C1 segment of cervical spinal cord (tissue), 14 donors: ENCODE measurements at places on chromosomes 6 and 20.

DNA sequence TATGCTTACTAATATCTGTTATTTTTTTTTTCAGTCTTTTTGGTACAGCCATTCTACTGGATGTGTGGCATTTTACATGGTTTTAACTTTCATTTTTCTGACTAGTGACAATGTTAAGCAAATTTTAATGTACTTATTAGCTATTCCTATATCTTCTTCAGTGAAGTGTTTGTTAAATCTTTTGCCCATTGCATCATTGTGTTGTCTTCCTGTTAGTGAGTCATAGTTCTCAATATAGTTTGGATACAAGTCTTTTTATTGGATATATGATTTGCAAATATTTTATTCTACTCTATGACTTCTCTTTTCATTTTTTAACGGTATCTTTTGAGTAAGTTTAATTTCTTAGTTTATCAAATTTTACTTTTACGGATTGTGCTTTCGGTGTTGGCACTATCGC lies 519.4 kb downstream of the CDKAL1 start:
- no peak for DNase-seq

GRCh38 chr6:31720196-31720770 lies 1.3 kb downstream of the LY6G6C start:
- DNase-seq: no peak

DNA sequence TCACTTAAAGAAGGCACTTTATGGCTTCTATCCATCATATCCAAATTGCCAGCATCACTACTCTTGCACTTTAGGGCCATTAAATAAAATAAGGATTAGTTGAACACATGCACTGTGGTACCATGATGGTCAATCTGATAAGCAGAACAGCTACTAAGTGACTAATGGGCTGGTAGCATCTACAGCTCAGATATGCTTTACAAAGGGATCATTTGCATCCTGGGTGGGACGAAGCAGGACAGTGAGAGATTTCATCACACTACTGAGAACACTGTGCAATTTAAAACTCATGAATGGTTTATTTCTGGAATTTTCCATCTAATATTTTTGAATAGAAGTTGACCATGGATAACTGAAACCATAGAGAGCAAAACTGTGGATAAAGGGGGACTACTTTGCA lies 25.1 kb upstream of the ZSCAN9 start:
- no peak for DNase-seq

GRCh38 chr6:39223061-39223460 lies 6.2 kb downstream of the KCNK5 start:
- DNase-seq: no peak

DNA sequence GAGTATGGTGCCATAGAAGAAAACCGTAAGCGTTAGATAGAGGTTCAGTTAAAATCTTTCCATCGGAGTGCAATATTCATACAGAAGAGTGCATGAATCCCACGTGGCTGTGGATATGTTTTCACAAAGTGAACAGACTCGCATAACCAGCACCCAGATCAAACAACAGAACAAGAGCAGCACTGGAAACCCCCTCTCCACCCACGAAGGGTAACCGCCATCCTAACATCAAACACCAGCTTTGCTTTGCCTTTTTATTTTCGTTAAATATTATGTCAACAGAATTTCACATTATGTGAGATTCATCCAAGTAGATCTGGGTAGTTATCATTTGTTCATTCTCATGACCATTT lies 4.7 kb downstream of the GTSF1L start:
- no peak for DNase-seq

GRCh38 chr6:191487-192312 lies 100.6 kb upstream of the DUSP22 start:
- DNase-seq: no peak

DNA sequence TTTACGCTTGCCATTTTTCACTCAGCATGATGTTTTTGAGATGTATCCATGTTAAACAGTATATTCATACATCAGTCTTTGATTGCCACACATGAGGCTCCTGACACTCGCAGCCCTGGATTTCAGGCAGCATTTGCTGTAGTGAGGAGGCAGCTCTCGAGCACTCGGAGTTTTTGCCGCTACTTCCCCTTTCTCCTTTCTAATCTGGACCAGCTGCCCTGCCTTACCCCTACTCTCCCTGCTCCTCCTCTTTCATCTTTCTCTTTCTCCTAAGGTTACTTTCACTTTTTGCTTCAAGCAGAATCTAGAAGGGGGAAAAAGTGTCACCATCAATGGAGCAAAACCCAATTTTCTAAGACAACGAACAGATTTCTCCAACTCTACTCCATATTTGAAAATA lies 5.9 kb upstream of the CST3 start:
- DNase-seq: no peak

GRCh38 chr6:3575701-3576100 lies 118.9 kb upstream of the SLC22A23 start:
- DNase-seq: no peak

DNA sequence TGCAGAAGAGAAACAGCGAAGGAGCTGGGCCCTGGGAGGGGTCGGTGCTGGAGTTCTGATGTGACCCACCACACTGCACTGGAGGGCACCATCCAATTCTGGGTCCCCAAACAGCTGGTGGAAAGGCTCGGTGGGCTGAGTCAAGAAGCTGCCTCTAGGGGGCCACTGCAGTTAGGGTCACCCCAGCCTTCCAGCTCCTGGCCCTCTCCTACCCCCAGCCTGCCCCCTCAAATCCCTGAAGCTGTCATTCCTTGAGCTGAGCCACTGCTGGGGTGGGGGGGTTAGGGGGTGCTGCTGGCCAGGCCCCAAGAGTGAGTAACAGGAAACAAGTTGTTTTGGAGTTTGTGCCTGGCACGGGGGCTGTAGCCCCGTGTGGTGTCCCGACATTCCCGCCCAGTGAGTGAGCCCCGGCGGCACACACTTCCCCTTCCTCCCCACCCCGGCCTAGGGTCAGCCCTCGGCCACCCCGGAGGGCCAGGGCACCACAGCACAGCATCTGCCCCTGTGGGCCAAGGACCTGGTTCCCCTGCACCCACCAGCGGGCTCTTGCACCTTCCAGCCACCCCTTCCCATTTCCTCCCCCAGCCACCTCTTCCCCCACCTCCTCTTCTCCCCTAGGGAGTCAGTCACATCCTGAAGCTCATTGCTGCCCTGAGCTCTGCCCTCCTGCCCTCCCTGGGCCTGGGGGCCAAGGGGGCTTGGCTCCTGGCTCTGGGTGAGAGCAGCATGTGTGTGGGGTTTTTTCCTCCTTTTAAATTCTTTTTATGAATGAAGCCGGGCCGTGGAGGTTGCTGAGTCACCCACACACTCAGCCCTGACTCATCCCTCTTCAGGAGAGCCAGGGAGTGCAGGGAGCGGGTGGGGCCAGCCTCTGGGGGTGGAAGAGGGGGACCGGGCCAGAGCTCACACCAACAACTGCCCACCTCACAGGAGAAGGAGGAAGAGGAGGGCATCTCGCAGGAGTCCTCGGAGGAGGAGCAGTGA lies 4.6 kb downstream of the SMIM29 start:
- DNase-seq: no peak

GRCh38 chr6:110619275-110619908 lies 143.0 kb upstream of the SLC22A16 start:
- no peak for DNase-seq

DNA sequence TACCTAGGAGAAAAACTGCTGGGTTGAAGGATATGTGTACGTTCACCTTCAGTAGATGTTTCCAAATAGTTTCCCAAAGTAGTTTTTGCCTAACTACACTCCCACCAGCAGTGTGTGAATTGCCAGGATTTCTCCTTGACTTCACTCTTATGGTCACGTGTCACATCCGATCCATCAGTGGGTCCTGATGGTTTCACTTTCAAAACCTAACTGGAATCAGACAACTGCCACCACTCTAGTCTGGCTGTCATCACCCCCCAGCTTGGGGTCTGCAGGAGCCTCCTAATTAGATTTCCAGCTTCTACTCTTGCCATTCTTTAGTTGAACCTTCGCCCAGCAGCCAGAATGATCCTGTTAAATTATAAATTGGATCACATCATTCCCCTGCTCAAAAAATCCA lies 8.5 kb upstream of the SLC12A5 start:
- DNase-seq: no peak

DNA sequence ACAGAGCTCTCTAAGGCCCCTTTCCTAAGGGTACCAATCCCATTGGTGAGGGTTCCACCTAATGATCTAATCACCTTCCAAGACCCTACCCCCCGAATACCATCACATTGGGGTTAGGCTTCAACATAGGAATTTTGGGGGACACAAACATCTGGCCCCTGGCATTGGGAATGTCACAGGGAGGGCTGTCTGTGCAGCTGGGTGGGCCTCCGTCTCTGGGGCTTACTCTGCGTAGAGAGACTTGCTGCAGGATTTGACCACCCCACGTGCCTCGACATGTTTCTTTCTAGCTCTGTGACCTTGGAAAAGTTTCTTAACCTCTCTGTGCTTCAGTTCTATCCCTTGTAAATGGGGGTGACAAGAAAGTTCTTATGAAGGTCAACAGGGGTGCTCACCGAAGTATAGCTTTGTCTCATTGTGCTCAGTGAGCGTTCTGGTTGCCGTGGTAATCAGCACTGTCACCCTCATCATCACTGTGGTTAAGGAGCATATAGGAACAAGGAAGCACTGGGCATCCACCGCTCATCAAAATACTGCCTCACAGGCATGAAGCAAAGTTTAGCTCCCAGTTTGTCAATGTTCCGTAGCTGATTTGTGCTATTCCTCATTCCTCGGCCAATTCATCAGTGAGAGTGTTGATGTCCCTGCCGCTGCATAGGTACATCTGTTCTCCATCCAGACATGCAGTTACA lies 152.8 kb downstream of the SYCP2 start:
- DNase-seq: no peak

DNA sequence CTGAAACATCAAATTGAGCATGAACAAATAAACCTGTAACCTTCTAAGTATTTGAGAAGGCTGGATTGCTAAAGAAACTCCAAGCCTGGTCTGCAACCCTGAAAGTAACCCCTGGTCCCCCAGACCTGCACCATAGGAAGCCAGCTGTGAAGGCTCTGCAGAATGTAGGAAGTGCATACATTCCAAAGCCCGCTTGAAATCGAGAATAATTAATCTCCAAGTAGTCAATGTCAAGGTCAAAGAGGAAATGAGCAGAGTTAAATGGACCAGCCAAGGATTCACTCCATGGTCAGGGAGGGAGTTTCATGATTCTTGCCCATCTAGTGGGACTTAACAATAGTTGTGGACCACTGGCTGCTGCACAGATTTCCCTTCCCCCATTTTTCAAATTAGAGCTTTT lies 107.6 kb upstream of the RNF24 start:
- no peak for DNase-seq

DNA sequence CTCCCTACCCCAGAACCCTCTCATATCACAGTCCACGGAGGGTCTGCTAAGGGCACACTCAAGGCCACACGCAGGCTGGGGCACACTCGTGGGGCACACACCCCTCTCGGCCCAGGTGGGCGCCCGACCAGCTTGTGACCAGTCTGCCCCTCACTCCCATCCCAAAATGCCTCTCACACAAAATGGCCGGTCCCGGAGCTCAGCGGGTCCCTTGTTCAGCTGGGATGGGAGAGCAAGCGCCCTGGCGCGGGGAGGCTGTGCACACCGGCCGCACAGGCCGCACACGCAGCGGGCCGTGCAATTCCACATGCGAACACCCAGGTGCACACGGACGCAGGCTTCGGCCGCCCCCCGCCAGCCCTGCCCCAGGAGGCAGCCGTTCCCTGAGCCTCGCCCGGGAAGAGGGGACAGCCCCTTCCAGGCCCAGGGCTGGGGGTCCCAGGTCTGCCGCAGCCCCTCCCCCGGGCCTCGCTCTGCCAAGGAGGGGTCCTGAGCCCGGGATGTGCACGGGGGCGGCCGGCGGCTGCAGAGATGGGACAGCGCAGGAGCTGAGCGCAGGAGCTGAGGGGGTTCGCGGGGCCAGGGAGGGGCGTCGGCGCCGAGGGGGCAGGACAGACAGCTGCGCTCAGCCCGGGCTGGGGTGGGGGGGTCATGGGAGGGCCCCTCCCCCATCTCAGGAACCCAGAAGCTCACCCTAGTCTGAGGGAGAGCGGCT lies 1.3 kb downstream of the KCNQ2 start:
- no peak for DNase-seq

DNA sequence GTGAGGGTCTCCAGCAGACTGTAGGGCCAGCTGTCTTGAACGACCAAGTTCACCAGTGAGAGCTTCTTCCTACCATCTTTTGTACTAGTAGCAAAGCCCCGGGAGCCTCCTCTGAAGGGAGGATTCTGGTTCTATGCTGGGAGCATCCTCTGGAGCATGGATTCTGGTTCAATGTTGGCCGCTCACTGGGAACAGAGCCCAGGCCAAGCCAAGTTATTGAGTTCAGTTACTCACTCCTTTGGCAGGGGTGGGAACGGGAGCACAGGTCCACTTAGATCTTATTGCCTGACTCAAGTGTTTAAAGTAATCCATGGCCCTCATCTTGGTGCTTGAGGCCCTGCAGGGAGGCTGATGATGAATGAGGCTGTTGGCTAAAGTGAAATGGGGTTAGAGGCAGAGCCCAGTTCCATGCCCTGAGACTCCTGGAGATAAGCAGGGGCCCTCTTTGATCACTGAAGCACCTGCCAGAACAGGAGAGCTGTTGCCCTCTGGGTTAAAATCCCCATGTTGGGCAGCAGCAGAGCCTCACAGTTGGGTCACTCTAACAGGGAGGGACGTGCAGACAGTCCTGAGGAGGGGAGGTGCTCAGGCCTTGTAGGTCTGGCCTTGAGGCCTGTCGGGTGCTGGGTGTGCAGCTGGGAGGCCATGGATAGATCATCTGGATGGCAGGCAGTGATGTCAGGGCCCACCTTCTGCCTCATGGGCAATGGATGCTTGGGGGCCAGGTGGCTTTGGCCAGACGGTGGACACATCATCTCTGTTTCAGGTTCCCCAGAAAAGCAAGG lies 98.3 kb upstream of the SYNDIG1 start:
- no peak for DNase-seq

DNA sequence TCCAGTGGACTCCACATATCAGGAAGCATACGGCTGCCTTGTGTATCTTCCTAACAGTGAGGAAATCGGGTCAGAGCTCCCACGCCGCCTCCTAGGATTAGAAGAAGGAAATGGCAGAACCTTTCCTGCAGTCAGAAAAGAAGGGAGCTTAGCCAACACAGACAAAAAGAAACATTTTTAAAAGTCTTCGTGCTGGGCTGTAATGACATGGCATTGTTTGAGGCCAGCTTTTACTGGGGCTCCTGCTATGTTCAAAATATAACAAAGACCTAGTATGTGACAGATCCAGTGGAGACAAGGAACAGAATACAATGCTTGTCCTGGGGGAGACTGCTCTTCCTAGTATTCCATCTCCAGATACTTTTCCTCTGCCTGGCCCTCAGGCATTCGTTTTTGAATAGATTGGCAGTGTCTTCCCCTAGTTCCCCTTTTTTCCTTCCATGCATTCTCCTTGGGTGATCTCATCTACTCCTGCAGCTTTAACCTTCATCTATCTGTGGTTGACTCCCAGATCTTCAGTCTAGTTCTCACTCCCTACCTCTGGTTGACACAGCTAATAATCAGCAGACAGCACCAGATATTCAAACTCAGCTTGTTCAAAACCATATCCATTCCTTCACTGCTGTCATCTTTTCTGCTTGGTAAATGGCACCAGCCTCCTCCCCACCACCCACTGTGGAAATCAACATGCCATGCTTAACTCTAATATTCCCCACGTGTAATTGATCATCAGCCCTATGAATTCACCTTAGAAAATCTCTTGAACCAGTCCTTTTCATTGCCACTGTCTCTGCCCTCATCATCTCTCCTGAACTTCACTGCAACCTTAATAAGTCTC lies 94.5 kb upstream of the VSTM2L start:
- no peak for DNase-seq

- DNase-seq: no peak
Observed at GRCh38 chr6:29624520-29624961, 8.4 kb downstream of the GABBR1 start.

GRCh38 chr20:52964131-52964530 lies 8.0 kb upstream of the TSHZ2 start:
- no peak for DNase-seq
